ENCODE measurements at places on chromosomes 4 and X.

DNA sequence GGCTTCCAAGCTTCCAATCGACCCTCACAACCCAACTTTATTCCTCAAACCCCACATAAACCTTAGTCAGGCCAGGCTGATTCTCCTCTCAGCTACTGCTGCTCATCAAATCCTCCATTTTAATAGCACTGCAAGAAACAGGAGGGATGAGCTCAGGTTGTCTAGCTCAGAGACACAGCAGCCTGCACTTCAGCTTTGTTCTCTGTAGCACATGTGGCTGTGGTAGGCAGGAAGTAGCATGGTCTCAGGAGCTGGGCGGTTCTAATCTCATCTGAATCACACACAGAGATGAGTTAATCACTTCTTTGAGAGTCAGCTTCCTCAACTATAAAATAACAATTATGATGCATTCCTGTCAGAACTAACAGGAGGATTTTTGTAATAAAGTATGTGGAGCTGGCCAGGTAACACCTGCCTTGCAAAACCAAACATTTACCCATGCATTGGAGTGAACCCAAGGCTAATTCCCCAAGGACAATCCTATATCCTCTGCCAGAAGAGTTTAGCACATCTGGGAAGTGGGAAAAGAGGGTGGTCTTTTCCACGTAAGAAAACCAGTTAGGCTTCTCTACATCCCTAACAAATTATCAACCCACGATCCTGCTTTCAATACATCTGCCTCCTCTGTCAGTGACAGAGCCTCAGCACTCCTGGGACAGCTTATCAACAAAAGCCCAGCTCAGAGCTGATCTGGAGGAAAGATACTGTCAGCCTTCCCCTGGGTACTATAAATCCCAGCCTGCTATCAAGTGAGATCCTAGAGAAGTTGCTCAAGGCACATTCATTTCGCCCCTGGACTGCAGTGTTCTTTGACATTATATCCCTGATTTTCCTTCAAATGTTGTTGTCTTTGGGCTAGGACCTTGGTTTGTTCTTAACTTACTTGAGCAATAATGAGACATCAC, 32.8 kb downstream of the ELOVL6 start:
- DNase-seq: no peak

- DNase-seq: no peak
Measured at GRCh38 chr4:6379767-6380745, 92.4 kb downstream of the PPP2R2C start.

- no peak for DNase-seq
Measured at GRCh38 chrX:131792789-131793462, 230.2 kb upstream of the STK26 start.

DNA sequence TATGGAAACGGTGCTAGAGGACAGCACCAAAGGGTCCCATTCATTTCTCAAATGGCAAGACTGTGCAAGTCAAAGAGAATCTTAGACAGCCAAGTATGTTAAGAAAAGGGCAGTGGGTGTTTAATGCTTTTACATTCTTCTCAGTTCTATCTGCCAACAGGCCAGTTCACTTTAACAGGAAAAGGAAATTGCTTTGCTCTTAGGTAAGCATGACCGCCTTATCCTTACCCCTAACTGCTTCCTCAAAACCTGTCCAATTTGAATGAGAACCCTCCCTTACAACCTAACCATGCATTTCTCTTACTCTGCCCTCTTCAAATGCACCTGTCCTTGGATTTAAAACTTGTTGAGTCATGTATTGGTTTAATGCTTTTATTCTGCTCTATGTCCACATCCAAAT, 44.5 kb upstream of the BLTP1 start:
- DNase-seq: no peak

DNA sequence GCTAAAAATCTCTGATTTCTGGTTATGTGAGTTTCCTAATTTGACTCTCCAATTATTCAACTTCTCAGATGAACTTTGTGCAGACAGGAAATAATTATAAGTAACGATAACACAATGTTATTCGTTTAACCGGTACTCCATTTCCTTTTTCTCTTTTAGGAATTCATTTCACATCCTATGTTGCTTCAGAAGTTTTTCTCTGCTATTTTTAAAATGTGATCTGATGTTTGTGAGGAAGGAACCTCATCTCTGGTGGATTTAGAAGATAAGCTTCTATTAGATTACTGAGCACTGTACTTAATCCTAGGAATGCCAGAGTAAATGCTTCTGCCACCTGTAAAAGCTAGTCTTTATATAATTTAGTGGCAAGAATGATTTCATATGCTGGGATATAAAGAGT, 116.0 kb upstream of the ETNPPL start:
- no peak for DNase-seq

Measured in WTC11 (cell line).